ENCODE measurements at places on chromosomes 16 and 17. TPM values are rescaled to one million over a fixed set of nuclear protein-coding genes. Genes with fewer than 3 reads are reported as not detected.

DNA sequence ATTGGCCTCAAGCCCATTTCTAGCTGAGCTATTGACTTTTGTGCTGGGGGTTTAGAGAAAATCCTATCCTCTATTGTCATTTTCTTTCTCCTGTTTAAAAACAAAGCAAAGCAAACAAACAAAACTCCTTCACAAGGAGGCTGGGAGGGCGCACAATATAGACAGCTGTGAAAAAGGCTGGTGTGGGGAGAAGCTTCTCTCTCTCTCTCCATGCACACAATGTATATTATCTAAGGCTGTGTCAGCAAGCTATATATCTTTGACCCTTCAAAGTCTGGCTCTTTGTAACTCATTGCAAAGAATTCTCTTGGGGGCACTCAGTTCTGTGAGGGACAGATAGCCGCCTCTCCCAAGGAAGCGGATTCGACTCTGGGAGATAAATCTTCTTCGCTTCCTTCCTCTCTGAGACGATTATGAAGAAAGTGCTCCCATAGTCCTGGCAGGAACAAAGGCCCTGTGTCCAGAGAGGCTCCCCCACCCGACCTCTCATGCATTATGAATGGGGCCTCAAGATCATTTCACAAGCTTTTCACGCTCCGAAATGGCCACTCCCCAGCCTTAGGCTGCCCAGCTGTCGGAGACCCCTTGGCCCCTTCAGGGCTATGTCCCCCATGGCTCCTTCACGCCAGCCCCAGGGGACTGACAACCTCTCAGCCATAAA, 33.2 kb upstream of the MEAK7 start:
- no peak for DNase-seq

GRCh38 chr16:89712274-89712781, 8.4 kb downstream of the VPS9D1 start:
- no peak for DNase-seq

The GCSH gene
- 97.4 TPM for polyA plus RNA-seq

- no peak for DNase-seq
Observed at GRCh38 chr17:77291591-77292386, 151.0 kb downstream of the SEC14L1 start.

- DNase-seq = no peak
Observed at GRCh38 chr16:66081775-66082366, 284.6 kb upstream of the CDH5 start.

The CCDC154 gene
- polyA plus RNA-seq = 1.7 TPM

- DNase-seq = no peak
Observed at GRCh38 chr16:53061256-53061655, 6.5 kb downstream of the CHD9 start.

The CEP112 gene
- 17.7 TPM for polyA plus RNA-seq

GRCh38 chr16:79287424-79287917, 313.1 kb downstream of the MAF start:
- no peak for DNase-seq

- DNase-seq = no peak
Observed at GRCh38 chr16:24114876-24115275, 141.3 kb upstream of the CACNG3 start.

GRCh38 chr17:78935419-78936323, 10.5 kb upstream of the TIMP2 start:
- DNase-seq = no peak
